Foreskin melanocyte (primary cell): ENCODE measurements at places on chromosomes 1 and 21.

DNA sequence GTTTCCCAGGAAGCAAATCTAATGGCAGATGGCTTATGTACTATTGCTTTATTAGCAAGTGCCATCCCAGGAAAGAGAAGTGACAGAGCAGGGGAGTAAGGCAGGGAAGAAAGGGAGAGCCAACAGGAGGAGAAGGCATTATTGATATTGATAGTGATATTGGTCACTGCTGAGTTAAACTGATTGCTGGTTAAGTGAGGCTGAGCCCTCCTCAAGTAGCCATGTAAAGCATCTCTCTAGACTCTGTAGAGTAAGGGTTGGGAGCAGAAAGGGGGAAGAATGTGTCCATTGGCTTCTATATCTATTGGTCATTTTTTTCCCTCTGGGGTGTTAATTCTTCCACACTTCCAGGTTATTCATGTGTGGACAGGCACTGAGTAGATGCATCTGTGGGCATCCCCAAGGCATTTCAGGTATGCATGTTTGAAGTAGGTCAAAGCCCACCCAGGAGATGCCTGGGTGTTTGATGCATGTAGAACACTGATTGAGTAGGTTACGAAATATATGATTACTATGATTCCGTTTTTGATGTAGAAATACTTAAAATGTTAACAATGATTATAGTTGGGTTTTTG lies 290.5 kb upstream of the DPYD start:
- DNase-seq: no peak

GRCh38 chr1:27605796-27606707 lies 2.1 kb upstream of the AHDC1 start:
- peak; percentile 46 for DNase-seq

DNA sequence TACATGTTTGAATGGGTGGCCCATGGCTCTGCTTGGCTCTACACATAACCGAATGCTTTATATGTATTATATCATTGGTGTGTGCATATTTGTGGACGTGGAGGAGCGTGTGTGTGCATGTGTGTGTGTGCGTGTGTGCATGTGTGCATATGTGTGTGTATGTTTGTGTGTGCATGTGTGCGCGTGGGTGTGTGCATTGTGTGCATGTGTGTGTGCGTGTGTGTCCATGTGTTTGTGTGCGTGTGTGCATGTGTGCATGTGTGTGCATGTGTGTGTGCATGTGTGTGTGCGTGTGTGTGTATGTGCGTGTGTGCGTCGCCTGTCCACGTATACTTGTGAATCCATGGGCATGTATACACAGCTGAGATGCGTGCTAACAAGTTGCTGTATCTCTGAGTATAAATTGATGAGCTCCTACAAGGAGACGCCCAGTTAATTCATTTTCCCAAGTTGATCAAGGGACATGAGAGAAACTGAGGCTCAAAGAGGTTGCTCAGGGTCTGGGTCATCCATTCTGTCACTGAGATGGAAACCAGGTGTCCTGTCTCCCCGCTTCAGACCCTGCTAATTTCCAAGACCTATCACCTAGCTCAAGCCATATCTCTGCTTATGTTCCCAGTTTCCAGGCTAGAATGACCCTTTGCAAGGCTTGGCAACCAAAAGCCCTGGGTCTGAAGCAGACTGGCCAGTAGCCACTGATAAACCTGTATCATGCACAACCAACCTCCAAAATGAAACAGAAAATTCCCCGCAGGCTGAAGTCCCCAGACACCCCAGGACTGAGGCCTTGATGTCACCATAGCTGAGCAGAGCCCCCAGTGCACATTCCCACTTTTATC lies 2.8 kb upstream of the CTRC start:
- no peak for DNase-seq

DNA sequence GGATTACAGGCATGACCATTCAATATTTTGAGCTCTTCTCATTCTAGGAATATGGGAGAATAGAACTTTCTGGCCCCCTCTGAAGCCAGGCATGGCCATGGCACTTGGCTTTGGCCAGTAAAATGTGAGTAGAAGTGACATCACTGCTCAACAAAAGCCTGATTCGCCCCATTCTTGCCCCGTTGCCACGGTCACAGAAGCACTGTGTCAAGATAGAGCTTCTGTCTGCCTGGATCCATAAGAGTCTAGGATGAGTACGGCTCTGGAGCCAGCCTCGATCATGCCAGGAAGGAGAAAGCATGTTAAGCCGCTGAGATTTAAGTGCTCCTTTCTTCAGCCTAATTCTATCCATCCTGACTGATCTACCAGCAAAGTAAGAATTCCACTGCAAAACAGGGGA lies 113.1 kb downstream of the TIAM1 start:
- no peak for DNase-seq

DNA sequence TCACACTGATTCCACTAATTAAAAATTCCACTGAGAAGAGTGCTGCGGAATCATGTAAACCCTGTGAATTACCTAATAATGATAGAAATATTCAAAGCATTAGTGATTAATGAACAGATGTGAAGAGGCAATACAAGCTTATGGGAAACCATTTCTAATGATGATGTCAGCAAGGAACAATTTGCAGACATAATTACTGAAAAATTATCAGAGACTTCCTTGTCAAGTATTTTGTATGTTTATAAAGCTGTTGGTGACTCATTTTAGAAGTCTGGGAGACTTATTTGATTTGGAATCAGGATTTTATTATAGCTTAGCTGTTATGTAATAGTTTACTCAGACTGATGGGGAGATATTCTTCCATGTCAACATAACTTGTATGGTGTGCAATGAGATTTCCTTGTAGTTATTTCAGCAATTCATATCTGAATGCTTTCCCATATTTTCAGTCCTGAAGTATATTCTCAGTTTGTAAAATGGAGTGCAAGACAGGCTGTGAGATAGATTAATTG lies 135.5 kb downstream of the TGFB2 start:
- DNase-seq: no peak

- DNase-seq: peak; percentile 29
Measured at GRCh38 chr1:198465201-198466144, 75.0 kb downstream of the ATP6V1G3 start.
